Stimulated activated CD4-positive, alpha-beta T cell treated with anti-CD3 and anti-CD28 coated beads, TNF-alpha, amount 100 ng/mL, for 24 hours (primary cell): ENCODE measurements at places on chromosomes 1 and 21.

- DNase-seq, result no peak
These were observed 183.5 kb downstream of the RERE start for GRCh38 chr1:8633741-8634501.

DNA sequence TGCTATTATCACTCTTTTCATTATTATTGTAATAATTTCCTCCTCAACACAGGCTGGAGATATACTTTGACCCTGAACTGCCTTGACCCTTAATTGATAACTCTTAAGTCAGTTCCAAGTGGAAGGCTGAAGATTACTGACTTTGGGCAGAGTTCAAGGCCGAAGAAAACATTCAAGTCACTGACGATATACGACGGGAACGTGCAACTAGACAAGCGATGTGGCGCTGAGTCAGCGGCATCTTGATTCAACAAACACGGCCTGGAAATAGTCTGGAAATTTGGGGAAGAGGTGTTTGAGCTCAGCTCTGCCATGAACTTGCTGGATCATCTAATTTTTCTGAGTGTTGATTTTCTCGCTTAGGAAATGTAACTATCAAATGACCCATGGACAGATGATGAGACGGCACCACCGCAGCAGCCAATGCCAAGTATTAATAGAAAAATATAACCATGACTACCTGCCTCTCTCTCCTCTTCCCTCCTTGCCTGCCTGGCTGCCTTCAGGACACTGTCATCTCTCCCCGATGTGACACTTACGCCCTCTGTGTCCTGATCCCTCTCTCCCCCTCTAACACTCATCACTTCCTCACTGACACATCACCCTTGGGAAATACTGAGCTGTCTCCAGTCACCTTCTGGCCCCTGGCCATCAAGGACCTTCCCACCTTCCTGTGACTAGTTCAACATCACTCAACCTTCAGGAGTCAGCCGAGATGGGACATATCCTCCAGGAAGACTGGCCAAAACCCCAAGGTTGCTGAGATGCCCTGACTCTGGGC, 49.4 kb downstream of the TMCO4 start:
- no peak for DNase-seq

DNA sequence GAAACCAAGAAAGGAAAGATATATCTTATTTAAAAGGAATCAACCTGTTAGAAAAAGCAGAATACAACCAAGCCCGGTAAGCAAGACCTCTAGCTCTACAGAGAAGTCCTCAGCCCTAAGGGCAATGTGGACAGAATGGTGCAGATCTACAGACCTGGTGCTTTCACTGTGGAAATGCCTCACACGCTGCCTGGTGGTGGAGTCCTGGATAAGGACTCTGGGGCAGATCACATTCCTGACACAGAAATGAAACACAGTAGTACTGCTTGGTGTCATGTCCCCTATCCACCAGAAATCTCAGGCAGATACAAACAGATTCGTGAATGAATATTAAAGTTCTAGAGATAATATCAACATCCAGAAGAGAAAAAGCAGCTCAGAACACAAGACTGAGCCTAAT, 6.8 kb downstream of the CNN3 start:
- DNase-seq, result no peak

DNA sequence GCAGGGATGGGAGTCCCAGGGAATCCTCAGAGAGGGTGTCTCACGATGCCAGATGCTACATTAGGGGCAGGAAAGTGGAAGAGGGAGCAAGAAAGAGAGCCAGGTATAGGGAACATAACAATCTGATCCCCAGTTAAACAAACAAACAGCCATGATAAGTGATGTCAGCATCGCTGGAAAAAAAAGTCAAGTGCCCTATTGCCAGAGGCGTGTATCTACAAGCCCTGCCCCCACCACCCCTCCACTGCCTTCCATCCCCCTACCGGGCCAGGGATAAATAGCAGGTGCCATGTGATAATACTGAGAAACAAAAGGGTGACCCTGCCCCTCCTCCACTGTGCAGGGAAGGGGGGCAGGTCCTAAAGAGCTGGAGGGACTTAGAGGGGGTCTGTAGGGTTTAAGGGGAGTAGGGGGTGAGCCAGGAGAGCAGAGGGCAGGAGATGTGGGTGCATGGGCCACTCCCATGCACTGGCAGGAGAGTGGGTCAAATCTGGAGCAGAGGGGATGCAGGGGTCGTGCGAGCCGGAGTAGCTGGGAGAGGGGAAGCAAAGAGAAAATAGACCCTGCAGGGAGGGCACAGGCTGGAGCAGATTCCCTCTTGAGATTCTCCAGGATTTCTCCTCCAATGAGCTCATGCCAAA, 3.4 kb downstream of the SLC26A9 start:
- DNase-seq, result no peak

GRCh38 chr1:223341121-223341520, 22.9 kb downstream of the SUSD4 start:
- DNase-seq, result no peak

GRCh38 chr1:7810395-7810794, 26.3 kb downstream of the PER3 start:
- peak; percentile 29 for DNase-seq

DNA sequence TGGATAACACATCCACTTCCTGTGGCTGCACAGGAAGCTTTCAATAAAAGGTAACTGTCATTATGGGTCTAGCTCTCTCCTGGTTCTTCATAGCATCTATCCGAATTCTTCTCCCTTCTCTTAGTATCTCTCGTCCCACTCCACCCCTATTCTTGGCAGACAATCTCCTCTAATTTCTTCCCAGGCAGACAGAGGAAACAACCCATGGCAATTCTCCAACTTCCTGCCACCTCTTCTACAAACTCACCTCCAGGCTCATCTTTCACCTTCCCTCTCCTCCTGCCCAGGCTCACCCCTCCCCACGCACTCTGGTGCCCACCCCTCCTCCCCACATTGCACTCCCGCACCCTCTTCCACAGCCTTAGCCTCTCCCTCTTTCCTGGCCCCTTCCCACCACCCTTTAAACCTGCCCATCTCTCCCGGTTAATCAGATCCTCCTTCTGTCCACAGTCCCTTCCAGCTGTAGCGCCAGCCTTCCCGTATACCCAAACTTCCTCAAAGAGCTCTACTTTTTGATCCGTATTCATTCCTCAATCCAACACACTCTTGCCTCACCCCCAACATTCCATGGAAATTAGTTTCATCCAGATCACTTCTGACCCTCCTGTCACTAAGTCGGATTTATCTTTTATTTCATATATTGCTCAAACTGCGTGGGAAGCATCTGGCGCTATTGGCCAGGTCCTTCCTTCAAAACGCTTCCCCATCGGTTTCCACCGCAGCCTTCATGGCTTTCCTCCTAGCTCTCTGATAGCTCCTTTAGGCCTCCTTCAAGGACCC, 25.9 kb downstream of the SHISA4 start:
- no peak for DNase-seq

DNA sequence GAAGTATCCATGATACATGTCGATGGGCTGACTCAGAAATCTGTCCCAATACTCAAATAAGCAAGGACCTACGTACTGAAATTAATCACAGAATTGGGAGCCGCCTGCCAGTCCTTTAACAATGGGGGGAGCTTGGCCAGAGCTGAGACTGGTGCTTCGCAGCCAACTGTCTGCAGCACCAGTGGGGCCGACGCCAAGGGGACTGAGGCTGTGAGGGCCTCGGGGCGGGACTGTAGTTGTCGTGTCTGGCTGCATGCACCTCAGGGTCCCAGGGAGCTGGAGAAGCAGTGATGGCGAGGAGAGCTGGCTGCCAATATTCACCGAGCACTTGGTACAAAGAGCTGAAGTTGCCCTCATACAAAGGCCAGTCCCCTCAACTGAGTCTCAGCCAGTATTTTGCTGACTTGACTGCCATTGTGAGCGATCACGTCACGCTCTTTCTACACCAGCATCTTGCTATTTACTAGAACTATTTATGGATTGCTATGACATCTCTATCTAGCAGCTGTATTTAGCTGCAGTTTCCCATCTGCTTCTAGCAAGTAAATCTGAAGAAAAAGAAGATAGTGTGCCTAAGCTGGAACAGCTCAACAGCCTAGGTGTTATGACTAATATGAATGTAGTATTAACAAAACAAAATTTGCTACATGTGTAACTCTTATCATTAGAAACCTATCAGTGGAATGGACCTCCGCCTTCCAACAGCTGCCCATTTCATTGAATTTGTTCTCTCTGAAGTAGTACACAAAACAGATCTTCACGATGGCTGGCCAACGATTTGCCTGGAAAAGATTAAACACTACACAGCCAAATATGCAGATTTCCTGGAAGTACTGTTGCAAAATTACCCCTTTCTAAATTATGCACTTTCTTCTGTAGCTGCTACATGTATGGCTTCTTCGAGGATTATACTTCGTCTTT, 29.1 kb downstream of the EVI5 start:
- DNase-seq, result no peak

GRCh38 chr1:237913345-237913744, 22.6 kb upstream of the ZP4 start:
- DNase-seq, result no peak

- peak; percentile 5 for DNase-seq
These were observed 636 bp downstream of the INTS3 start for GRCh38 chr1:153728305-153729066.

DNA sequence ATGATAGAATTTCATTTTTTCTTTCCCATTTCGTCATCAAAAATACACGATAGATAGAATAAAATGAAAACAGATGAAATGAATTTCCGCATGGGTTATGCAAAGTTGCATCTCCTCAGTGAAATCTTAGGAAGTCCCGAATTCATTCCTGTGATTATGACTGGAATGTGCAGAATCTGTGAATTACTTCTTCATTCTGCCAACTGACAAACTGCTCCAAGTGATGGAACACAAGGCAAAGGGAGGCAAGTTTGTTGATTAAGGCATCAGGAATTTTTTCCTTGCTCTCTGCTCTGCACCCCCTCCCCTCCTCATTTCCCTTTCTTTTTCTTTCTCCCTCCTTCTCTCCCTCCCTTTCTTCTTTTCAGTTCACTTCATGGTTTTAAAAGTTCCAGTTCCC, 37.0 kb upstream of the ADGRL4 start:
- DNase-seq, result no peak

- no peak for DNase-seq
These were observed 51.5 kb downstream of the PRKAA2 start for GRCh38 chr1:56696663-56697062.

GRCh38 chr1:79551321-79551720, 544.8 kb upstream of the ADGRL4 start:
- no peak for DNase-seq

DNA sequence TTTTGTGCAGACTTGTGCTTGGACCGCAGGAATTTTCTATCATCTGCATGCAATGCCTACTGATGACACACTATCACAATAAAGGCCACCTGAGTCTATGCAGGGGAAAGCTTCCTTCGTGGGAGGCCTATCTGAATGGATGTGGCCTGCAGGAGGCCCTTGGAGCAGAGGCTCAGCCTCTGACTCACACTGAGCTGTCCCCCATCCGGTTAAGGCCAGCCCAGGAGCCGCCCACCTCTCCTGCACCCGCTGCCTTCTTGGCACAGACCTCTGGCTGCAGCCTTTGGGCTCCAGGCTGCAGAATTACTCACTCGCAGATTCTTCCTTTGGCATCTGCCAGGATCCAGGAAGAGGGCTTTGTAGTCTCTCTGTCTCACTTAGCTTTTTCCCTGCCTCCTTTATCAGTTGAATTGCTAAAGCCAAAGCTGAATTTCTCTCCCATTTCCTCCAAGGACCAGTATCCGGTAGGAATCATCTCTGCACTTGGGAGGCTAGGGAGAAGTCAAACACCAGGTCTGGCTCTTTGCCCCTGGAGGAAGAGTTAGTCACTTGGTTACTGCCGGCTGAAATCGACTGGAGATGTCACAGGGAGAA, 65.1 kb upstream of the JUN start:
- DNase-seq, result no peak

DNA sequence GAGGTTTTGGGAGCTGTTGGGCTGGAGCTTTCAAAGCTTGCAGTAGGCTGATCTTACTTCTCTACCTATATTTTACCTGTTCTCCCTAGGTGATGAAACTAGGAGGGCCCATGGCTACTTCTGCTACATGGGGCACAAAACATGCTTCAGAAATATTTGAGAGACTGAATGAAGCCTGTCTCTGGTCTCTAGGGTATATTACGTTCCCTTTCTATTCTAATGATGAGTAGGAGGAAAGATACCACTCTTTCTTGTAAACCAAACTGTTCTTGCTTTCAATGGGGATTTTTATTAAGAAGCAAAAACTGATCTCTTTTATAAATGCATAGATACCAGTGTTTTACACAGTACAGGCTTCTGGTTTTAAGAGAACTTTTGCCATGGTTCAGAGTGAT, 103.1 kb downstream of the GALNT2 start:
- DNase-seq, result no peak

DNA sequence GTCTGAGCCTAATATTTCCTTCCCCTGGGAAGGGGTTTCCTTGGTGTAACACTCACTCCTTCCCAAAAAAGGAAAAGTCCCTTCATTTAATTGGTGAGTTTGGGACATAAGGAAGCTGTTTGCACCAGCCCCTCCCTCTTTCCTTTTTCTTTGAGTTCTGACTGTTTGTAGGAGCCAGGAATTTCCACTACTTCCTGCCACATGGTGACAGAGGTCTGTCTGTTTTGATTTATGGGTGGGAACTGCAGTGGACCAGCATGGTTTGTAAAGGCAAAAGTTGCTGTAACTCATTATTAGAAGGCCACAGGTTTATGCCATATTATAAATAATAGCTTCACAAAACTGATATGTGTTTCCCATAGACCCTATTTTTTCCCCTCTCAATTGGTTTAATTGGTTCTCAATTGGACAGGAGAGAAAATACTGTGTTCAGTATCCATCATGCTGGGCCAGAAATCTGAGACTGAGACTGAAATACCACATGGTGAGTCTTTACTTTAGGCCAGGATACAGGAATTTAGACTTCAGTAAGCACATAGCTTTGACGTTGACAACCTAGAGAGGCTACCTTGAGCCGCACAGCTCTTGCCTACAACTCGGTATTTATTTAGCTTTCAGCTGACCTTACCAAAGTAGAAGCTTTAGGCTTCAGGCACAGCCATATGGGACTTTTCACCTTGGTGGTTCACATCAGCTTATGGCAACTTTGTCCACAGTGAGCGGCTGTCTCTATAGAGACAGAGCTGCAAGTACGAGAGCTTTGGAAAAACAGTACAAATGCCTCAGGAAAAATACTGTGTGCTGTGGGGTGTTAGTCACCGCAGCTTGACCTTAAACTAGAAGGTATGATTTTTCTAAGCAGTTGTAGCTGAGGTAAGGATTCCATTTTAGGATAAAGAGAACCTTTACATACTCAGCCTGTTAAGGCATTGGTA, 40.0 kb upstream of the RGS7 start:
- DNase-seq, result no peak

DNA sequence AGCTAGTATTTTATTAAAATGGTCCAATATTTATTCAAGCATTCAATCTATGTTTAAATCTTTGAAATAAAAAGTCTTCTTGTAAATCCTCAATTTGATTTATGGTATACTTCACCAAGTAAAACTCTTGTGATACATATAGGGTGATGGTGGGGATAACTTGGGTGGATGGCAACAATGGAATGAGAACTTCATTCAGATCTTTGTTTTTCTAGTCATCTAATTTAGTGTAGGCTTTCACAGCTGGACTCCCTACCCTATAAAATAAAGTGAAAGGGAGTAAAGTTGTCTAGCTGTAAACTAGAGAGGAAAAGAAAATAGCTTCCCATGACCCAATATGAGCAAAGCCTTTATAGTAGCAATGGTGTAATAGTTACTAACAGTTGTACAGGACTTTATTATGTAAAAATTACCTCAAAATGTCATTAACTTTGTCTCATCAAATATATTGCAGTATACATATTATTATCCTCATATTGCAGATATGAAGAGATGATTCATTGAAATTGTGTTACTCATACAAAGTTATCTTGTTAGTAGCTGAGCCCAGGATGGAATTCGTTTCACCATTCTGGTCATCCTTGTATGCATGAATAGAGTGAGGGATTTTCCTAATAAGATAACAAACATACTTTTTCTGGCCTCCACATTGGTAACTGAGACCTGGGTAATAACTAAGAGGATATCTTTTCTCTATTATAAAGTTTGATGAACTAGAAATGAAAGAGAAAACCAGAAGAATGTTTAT, 1377.7 kb upstream of the ADGRL4 start:
- DNase-seq, result no peak
